ENCODE measurements at places on chromosomes 7 and 10.

DNA sequence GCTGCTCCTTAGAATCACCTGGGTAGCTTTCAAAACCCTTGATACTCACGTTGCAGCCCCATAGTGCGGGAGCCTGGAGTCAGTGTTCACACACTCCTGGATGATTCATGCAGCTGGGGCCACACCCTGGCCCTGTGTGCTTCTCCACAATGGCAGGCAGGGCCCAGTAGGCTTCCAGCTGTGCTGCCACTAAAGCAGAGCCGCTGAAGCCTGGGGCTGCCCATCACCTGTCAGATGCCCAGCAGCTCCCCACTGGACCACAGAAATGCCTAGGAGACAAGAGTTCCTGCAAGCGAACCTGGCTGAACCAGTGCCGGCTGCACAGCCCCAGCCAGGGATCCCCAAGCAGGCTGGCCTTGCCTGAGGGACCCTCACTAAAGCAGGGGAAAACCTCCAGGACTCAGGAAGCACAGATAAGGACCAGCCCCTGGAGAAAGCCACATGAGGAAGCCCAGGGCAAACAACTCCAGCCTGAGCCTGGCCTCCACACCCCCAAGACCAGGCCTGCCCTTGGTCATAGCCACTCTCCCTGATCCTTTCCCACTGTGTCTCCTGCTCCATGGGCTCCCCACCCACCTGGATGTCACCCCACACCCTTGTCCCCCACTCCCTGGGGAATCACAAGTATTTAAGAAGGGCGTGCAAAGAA, 111.9 kb downstream of the GRID1 start:
- no peak for DNase-seq

DNA sequence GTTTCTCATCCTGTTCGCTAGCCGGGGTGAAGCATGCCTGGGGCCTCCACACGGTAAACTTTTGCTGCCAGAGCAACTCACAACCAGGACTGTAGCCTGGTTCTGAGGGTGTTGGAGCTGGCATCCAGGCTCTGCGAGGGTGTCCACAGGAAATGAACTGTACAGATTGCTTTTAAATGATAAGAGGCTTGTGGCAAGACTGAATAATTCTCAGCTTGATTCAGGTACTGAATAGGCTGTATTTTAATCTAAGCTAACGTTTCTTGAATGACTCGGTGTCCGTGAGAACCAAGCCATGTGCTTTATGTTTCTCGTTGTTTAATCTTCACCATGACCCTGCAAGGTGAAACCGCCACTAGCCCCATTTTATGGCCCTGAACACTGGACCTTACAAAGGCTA, 49.3 kb downstream of the EEPD1 start:
- DNase-seq: no peak

GRCh38 chr7:148964483-148965267, 63.6 kb downstream of the PDIA4 start:
- DNase-seq: no peak

- DNase-seq: no peak
These were observed 117.0 kb upstream of the AHR start for GRCh38 chr7:17181482-17181881.

- DNase-seq: no peak
These were observed 730.4 kb downstream of the PHTF2 start for GRCh38 chr7:78528964-78529363.

- DNase-seq: no peak
These were observed 595.6 kb downstream of the GRM8 start for GRCh38 chr7:126657137-126657536.

DNA sequence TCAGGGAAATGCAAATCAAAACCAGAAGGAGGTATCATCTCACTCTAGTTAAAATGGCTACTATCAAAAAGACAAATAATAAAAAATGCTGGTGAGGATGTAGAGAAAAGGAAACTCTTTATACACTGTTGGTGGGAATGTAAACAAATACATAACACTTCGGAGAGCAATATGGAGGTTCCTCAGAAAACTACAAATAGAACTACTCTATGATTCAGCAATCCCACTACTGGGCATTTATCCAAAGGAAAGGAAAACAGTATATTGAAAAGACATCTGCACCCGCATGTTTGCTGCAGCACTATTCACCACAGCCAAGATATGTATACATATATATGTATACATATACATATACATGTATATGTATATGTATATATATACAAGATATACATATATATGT, 94.2 kb downstream of the C10orf90 start:
- no peak for DNase-seq

GRCh38 chr10:122999347-122999746, 9.2 kb downstream of the IKZF5 start:
- DNase-seq: no peak

DNA sequence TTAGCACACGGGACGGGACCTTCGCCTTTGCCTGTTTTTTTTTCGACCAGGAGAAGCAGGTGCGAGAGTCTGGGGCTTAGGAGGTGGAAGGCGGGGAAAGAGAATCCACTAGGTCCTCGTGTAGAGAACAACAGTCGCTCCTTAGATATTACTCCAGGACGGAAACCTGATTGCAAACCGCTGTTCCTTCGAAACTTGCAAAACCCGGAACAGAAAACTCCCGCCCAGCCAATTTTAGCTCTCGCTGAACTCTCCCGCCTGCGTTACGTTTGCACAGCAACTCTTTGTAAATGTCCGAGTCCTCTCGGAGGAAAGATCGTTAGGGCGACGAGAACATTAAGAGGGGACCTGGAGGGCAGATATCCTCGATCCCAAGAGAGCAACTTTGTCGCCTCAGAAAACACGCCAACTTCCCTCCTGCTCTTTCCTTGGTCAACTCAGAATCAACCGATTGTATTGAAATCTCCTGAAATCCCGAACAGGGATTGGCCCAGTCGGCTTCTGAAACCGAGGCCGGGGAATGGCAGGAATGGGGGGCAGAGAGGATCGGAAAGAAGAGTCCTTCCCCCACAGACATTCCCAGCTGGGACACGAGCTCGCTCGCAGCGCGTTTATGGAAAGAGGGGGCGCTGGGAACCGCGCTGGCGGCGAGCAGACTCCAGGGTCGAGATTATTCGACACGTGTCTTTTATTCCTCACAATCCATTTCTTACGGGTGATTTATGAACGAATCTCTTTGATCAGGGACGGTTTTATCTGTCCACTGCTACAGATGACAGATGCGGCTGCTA, 9.9 kb downstream of the TWIST1 start:
- no peak for DNase-seq

DNA sequence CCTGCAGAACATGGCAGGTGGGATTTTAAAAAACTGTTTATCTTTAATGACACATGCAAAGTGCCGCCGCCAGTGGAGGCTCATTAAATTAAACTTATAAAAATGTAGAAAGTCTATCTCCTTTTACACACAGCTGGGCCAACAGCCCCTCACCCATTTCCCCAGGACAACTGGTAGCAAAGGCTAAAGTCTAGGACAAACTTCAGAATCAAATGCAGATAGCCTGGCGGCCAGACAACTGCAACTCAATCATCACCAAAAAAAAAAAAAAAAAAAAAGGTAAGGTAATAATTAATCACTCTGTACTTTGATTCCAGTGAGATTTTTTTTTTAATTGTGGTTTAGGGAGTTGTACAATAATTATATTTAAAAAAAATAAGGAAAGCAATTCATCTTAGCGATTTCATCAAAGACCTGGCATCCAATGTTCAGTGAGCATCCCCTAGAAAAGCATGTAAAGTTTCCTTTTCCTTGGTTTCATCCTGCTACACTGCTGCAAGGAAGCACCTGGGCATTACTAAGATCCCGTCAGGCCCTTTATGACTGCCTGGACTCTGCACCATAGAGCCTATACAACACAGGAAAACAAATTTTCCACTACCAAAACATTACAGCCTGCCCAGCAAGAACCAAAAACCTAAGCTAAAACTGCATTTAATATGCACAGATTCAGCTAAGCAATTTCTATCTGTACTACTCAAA, 98.5 kb downstream of the GRB10 start:
- DNase-seq: no peak

- no peak for DNase-seq
These were observed 180.9 kb downstream of the CDK14 start for GRCh38 chr7:90777041-90777440.

- DNase-seq: no peak
These were observed 34.5 kb downstream of the ADAP1 start for GRCh38 chr7:919924-920341.

GRCh38 chr7:124013306-124013705, 19.6 kb downstream of the TMEM229A start:
- no peak for DNase-seq

- DNase-seq: no peak
These were observed 40.0 kb downstream of the PARD3 start for GRCh38 chr10:34775044-34775637.

DNA sequence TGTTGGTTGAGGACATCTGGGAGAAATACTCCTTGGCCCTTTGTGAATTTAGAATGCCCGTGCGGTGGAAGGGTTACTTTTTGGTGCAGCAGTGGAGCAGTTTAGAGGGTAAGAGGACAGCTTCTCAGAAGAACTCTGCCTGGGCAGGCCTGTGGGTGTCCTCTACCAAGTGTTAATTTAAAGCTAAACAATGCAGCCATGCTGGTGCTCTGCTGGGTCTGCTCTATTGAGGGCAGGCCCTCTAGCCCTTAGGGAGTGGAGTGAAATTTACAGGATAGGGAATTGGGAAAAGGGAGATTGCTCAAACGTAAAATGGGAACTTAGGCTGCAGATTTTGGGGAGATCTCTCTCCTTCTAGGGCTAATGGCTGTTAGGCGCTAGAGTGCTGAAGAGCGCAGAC, 22.1 kb downstream of the BLNK start:
- no peak for DNase-seq

DNA sequence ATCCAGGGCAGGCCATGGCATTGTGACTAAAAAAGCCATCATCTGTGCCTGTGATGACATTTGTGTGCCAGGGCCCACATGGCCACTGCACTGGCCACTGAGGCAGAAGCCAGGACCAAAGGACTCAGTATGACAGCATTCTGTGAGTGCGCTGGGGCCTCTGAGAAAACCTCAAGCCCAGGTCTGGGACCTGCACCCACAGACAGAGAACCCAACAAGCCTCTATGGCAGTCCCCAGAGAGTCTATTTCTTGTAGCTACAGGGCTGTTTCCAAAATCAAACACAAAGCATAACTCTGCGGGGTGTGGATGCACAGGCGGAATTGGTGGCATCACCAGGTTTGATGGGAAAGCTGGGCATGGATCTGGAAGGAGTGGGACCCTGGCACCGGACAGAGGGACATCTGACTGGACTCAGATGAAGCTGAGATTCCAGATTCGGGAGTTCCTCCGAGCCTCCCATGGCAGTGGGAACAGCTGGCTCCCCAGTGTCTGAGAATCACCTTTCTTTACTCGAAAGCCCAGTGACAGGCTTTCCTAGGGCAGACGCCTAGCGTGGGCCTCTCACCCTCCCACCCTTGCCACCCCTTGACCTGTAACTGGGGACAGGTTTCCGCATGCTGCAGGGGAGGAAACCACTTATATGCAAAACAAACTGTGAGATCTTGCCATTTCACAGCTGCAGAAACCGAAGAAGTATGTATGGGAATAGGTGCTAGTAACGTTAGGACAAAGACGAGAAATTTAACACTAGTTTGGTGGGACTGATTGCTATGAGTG, 70.6 kb upstream of the RHEB start:
- DNase-seq: no peak

DNA sequence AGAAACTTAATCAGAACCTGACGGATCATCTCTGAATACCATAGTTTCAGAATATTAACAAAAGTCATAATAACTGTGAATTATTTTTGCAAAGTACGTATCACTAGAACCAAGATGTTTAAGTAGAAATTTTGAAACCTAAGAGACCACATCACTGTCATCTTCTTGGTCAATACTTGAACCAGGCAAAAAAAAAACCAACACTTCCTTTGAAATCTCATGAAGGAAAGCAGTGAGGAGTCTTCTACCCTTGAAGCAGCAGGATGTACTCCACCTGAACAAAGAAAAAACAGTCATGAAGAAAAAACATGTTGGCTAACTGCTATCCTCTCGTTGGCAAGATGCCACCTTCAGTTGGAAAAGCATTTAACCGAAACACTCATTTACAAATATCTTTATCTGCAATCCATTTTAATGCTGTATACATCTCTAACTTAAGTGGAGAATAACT, 82.4 kb downstream of the SRPK2 start:
- no peak for DNase-seq

DNA sequence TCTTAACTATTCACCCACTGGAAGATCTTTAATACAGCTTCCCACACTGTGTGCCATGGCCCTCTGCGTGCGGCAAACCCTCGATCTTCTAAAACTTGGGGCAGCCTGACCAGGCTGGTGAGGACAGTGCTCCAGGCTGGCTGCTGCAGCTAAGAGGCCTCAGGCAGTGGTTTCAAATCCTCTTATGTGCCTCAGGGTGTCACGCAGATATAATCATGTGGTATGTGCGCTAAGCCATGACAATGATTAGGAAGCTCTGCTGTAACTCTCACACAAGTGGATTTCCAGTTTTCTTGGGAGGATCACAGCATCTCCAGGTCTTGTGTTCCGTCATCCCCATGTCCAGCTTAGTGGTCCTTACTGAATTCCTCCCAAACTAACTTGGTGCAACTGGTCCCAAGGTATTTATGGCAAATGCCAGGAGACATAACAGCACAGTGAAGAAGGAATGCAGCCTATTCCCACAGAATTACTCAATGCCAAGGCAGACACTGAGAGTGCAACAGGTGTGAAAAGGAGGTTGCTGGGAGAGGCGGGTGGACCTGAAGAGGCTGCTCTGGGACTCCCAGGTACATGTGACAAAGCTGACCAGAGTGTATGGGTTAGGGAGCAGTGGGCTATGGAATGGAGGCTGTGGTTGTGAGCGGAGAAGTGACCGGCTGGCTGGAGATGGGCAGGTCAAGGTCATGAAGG, 2.3 kb downstream of the HPS1 start:
- DNase-seq: no peak

DNA sequence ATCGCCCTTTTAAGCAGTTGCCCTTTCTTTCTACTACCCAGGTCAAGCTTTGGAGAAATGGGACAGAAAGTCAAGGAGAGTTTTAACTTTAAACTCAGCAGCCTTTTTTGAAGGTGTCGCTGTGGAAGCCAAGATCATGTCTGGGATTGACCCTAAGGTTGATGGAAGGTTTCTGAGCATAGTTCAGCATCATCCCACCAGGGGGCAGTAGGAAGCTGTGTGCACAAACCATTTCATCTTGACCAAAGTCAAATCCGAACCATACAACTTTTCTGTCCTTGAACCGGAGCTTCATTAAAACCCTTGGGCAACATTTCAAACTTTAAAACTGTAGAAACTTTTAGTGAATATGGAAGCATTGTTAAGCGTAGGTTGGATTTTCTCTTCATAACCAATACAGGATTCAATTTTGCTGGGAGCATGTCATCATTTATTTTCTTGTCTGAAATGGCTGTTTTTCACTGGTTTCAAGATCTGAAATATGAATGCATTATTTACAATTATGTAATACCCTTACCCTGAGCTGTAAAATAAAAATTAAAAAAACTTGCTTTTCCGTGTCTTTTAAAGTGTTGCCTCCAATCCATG, 214.4 kb upstream of the KIAA1217 start:
- DNase-seq: no peak

GRCh38 chr10:86371691-86372090, 5.1 kb upstream of the GRID1 start:
- DNase-seq: no peak

GRCh38 chr10:106107706-106108105, 1056.8 kb downstream of the SORCS1 start:
- no peak for DNase-seq

- no peak for DNase-seq
These were observed 421.9 kb upstream of the GALNT17 start for GRCh38 chr7:70710011-70710480.
